ENCODE measurements at places on chromosomes 16 and 17.

DNA sequence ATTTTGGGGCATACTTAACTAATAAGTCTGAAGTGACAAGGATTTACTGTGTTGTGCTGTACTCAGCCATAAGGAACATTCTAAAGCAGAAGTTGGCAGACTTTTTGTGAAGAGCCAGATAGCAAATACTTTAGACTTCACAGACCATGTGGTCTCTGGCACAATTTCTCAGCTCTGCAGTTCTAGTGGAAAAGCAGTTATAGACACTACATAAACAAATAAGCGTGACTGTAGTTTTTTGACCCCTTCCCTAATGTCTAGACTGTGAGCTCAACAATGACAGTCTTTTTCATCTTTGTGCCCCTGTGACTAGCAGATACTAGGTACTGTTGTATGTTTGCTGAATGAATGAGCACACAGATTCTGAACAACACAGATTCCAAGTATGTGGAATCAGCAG is 4.9 kb downstream of the RPAIN start:
- DNase-seq: no peak

DNA sequence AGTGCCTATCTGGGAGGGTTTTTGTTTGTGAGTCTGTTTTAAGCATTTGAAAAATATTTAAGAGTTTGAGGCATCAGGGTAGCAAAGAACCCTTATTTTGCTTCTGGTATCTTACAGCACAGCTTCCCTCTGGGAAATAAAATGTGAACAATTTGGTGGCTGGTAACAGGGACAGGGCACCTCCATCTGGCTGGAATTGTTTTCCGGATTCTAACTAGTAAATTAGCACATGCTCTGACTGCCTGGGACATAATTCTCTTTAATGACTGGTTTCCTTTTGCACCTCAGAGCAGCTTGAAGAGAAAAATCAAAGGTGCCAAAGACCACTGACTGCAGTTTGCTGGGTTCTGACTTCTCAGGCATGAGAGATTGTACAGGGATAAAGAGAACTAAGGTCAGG is 469.1 kb downstream of the GRIN2A start:
- DNase-seq: no peak

- DNase-seq: no peak
Measured at GRCh38 chr17:14712611-14713021, 411.7 kb downstream of the HS3ST3B1 start.

- DNase-seq: no peak
Measured at GRCh38 chr16:84371553-84371865, 3.2 kb downstream of the ATP2C2 start.

DNA sequence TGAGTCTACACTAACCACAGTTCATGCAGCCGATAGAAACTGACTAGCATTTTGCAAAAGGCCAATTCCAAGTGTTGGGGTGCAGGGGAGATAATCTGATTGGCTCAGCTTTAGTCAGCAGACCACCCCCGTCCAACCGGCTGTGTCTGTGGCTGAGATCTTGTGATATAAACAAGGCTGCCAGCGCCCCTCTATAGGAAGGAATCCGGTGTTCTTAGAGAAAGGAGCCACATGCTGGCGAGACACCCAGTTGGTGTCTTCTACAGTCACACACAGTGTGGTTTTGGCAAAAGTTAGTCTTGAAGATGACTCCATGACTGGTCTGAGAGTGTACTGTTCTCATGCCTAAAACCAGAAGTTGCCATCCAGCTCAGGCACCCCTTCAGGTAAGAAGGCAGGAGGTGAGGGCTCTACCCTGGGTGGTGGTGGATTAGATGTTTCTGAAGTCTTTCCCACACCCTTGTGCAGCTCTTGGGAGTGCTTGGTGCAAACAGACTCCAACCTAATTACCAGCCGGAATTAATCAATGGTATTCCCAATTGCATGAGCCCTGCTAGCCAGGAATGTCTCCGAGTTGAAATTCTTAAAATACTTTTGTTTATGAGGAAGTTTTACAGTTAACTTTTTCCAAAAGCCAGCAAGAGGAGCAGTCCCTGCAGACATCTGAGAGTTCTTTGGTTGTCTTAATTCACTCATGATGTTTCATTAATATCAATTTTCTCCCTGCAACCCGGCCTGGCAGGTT is 172.3 kb upstream of the IRX6 start:
- DNase-seq: no peak

DNA sequence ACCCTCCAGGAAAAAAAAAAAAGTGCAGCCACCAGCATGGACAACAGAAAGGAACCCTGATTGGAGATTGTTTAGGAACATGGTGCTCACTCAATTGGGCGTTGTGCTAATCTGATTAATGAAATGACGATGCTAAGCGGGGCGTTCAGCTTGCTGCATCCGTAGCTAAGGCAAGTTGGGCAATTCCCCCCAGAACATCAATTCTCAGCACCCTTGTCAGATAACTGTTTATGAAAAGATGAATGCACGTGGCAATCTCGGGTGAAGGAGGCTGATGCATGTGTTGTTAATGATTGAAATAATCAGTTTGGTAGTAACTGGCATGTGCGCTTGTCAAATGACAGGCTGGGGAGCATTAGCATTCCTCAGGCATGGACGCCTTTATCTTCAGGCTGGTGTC is 57.0 kb downstream of the HS3ST3A1 start:
- no peak for DNase-seq

GRCh38 chr17:75727391-75727790 is 6.1 kb downstream of the ITGB4 start:
- no peak for DNase-seq

DNA sequence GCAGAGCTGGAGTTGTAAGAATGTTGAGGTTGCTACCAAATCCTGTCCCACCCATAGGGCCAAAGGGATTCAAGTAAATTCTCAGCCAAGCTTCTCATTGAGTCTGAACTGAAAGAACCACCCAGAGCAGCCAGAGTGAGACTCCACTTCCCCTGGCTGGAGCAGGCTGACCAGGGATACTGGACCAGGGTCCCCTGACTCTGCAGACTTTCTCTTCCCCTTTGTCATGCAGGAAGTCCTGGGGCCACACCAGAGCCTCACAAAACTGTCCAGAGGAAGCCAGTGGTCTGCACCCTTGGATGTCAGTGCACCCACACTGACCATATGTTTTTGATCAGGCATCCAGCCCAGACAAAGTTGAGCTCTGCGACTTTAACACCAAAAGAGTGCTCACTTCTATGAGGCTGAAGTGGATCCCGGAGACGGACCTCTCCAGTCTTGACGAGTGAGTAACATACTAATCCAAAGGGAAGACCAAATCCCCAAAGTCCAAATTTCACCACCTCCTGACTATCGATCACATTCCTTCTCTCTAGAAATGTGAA is 4.1 kb downstream of the NXN start:
- DNase-seq: no peak

GRCh38 chr17:40431231-40431602 is 12.0 kb upstream of the IGFBP4 start:
- no peak for DNase-seq

- DNase-seq: no peak
Measured at GRCh38 chr17:61878984-61879612, 15.8 kb upstream of the BRIP1 start.

GRCh38 chr17:76136276-76137000 is 4.6 kb downstream of the FOXJ1 start:
- DNase-seq: no peak

DNA sequence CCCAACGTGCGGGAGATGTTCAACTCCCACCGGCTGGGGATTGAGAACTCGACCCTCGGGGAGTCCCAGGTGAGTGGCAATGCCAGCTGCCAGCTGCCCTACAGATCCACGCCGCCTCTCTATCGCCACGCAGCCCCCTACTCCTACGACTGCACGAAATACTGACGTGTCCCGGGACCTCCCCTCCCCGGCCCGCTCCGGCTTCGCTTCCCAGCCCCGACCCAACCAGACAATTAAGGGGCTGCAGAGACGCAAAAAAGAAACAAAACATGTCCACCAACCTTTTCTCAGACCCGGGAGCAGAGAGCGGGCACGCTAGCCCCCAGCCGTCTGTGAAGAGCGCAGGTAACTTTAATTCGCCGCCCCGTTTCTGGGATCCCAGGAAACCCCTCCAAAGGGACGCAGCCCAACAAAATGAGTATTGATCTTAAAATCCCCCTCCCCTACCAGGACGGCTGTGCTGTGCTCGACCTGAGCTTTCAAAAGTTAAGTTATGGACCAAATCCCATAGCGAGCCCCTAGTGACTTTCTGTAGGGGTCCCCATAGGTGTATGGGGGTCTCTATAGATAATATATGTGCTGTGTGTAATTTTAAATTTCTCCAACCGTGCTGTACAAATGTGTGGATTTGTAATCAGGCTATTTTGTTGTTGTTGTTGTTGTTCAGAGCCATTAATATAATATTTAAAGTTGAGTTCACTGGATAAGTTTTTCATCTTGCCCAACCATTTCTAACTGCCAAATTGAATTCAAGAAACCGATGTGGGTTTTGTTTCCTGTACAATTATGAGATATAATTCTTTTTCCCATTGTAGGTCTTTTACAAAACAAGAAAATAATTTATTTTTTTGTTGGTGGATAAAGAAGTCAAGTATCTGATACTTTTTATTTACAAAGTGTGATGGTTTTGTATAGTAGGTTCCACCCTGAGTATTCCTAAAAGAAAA is 2.3 kb downstream of the FOXC2 start:
- no peak for DNase-seq

DNA sequence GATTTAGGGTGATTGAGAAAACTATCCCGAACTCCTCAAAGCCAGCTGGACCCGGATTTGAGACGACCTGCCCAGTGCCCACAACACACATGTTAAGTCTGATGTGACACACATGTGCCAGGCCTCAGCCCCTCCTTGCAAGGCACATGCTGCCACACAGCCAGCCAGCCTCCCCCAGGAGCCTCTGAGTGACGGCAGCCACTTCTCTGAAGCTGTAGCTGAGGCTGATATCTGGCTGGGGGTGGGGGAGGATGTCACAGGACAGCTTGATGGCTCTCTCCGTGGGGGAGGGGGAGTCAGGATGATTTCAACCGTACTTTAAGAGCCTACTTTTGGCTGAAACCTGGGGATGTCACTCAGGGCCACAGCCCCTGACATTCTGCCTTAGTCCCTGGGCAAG is 40.9 kb downstream of the SRCIN1 start:
- no peak for DNase-seq

- DNase-seq: no peak
Measured at GRCh38 chr16:5490499-5490898, 392.9 kb upstream of the EEF2KMT start.

DNA sequence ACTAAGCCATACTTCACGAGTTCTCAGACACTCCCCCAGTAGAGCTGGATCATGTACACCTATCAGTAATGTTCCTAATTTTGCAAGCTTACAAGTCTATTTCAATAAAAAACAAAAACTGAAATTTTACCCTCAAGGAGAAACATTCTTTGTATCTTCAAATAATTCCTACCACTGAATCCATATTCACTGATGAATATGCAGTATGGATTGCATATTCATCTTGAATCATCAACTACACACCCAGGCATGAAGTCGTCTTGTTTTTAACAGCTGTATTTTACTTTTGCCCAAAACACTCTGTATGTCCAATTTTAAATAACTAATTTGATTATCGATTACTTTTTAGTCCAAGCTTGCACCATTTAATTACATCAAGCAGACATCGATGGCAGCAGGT is 31.8 kb downstream of the ZDHHC7 start:
- no peak for DNase-seq

- DNase-seq: no peak
Measured at GRCh38 chr17:5705081-5705875, 121.0 kb upstream of the NLRP1 start.

GRCh38 chr16:12097523-12098428 is 121.2 kb downstream of the SNX29 start:
- DNase-seq: no peak

DNA sequence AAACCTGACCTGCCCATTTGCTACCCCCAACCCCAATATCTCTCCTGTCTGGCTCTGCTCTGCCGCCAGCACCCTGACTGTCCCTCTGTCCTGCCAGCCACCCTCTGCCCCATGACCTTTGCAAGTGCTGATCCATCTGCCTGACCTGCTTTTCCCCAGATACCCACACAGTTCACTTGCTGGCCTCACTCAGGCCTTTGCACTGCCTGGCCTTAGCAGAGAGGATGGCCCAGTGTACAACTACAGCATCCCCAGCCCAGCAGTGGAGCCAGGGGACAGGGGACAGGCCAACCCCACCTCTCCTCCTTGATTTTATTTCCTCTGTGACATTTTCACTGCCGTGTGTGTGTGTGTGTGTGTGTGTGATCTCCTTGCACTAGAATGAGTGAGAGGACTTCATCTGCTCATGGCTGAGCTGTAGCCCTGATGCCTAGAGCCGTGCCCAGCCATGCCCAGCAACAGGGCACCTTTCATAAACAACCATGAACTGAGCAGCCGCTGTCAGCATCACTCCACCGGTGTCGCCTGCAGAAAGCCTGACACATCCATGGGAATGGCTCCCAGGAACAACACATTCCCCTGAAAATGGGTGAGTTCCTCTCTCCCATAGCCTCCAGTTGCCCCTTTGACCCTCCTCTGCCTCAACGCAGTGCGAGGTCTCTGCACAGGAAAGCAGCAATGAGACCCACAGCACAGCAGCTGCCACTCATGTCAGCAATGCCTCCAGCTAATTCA is 36.0 kb upstream of the RBFOX3 start:
- no peak for DNase-seq

- no peak for DNase-seq
Measured at GRCh38 chr17:280216-280615, 72.4 kb downstream of the RPH3AL start.

- DNase-seq: no peak
Measured at GRCh38 chr16:9542165-9542755, 450.8 kb downstream of the HAPSTR1 start.

DNA sequence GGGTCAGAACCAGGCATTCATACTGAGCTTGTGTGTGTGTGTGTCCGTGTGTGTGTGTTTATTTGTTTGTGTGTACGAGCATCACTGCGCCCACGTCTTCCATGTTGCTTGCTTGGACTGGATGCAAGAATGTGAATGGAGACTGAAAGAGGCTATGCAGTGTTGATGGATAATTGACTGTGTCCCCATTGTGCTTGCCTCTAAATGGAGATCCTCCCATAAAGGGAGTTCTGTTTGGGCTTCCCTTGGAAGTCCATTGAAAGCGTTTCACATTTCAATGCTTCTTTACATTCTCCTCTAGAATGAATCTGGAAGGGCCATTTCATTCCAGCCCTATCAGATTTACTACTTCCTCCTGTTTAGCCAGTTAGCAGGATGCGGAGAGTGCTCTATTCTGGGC is 124.0 kb downstream of the GP2 start:
- DNase-seq: no peak

- no peak for DNase-seq
Measured at GRCh38 chr17:76354317-76354729, 607 bp upstream of the PRPSAP1 start.

DNA sequence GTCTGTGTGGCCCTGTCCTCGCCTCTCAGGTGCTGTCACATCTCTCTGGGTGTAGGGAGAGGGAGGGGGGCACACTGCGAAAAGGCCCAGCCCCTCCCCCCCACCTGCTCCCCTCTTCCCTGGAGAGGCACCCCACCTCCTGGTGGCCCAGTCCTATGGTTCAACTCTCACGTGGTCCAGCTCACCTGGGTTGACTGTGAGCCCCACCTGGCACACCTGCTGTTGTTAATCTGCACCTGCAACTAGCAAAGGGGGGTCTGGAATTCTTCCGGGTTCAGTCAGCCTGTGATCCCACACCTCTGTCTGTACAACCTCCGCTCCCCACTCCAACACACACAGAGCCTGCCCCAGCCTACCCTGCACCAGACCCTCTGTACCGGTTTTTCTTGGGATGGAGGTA is 2.0 kb upstream of the SYNGR2 start:
- DNase-seq: no peak

- DNase-seq: no peak
Measured at GRCh38 chr16:28561557-28562187, 8.0 kb downstream of the SGF29 start.

GRCh38 chr17:6455321-6455705 is 11.1 kb downstream of the PIMREG start:
- DNase-seq: peak; percentile 63

All from CD4-positive, alpha-beta T cell treated with Interleukin-4 for 1 hour (primary cell).